NCI-H1092 (cell line): ENCODE measurements at places on chromosomes 2 and 18.

DNA sequence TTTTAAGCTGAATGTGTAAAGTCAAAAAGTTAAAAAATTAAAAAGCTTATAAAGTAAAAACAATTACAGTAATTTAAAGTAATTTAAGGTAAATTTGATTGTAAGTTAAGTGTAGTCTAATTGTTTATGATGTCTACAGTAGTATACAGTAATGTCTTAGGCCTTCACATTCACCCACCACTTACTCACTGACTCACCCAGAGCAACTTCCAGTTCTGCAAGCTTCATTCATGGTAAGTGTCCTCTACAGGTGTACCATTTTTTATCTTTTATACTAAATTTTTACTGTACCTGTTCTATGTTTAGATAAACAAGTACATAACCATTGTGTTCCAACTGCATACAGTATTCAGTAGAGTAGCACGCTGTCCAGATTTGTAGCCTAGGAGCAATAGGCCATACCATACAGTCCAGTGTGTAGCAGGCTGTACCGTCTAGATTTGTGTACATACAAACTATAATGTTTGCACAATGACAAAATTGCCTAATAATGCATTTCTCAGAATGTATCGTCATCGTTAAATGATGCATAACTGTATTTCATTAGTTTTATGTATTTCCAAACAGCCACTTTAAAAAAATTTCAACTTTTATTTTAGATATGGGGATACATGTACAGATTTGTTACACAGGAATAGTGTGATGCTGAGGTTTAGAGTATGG is 319.3 kb downstream of the DYSF start:
- DNase-seq, result no peak

- no peak for DNase-seq
These were observed 255.1 kb downstream of the EIPR1 start for GRCh38 chr2:3122525-3122924.

DNA sequence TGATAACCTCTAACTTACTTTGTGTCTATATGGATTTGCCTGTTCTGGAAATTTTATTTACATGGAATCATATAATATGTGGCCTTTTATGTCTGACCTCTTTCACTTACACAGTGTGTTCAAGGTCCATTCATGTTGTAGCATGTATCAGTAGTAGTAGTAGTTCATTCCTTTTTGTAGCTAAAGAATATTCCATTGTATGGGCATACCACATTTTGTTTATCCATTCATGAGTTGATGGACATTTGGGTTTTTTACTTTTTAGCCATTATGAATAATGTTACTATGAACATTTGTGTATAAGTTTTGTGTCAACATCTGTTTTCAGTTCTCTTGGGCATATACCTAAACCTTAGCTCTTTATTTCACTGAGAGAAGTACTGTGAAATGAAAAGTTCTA is 11.5 kb downstream of the BBS5 start:
- DNase-seq, result no peak

DNA sequence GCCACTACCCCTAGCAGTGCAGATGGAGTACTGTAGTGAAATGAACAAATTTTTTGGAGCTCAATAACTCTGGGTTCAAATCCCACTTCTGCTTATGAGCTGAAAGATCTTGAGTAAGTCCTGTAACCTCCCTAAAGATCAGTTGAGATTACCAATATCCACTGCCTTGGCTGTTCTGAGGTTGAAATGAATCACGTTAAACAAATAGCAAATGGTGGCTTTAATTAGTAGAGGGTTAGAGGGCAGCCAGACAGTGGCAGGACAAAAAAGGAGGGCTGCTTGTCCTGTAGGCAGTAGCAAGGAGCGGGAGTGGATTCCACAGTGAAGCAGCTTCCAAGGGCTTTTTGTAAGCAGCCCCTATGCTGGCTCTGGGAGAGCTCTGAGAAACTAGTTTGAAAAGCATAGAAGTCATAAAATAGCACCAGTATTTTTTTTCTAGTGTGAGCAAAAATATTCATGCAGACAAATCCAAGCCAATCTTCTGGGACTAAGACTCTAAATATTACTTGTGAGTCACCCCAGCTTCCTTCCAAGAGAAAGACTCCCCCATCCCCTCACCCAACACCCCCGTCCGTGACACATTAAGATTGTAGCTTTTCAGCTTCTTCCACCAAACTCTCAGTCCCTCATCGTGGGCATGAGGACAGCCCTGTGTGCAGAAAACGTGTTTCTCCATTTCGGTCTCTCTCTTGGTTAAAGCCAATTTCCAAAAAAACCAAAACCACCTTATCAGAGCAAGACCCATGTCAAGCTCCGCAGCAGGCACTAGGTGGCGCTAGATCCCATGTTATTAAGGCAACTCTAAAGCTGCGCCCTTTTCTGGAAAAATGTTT is 123.5 kb upstream of the LGALSL start:
- DNase-seq, result peak; percentile 71

DNA sequence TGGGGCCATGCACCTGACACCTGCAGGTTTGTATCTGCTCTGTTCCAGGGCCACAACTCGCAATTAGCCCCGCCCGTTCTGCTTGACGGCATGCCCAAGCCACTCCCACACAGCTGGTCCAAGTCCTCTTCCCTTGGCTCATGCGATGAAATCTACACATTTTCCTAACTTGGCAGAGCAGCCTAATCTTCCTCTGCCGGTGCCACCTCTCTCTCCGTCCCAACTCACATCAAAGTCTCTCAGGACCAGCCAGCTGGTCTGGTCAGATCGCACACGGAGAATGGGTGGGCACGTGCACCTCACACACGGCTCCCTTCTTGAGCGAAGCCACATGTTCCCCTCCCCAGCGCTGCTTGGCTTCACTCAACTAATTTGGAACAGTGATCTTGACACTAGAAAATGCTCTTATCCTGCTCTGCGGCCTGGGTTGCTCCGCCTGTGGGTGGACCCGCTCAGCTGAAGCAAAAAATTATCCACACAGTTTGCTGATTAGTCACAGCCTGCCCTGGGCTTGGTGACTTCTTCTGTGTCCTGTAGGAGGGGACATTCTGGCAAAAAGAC is 176.7 kb downstream of the NRP2 start:
- no peak for DNase-seq

DNA sequence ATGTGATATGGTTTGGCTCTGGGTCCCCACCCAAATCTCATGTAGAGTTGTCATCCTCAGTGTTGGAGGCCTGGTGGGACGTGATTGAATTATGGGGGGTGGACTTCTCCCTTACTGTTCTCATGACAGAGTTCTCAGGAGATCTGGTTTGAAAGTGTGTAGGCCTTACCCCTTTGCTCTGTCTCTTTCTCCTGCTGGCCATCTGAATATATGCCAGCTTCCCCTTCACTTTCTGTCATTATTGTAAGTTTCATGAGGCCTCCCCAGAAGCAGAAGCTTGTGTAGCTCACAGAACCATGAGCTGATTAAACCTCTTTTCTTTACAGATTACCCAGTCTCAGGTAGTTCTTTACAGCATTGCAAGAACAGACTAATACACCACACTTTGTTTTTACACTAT is 222.3 kb downstream of the DOK6 start:
- DNase-seq, result no peak

DNA sequence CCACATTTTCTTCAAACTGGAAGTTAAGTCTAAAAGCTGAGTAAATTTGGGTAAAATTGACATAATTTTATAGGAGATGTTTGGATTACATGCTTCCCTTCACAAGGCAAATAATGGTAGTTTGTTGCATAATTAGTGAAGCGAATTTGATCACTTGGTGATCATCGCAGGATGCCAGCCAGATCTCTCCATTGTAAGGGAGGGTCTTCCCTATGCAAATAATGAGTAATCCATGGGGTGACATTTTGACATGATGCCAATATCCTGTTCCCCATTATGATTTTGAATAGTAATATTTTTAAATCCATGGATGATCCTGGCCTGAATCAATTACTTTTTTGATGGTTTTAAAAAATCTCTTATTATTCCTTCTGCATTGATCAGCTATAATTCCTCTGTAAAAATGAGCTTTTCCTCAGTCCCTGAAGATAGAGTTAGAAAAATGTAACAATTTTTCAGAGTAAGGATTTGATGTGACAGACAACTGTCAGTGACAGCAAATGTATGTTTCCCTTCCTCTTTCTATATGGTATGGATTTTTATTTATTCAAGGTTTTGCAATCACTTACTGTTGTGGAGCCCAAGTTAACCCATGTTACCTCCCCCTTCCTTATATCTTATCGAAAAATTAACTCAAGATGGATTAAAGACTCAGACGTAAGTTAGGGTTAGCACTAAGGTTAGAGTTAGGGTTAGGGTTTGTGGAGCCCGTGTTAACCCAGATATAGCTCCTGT is 21.4 kb downstream of the CCL20 start:
- DNase-seq, result no peak

DNA sequence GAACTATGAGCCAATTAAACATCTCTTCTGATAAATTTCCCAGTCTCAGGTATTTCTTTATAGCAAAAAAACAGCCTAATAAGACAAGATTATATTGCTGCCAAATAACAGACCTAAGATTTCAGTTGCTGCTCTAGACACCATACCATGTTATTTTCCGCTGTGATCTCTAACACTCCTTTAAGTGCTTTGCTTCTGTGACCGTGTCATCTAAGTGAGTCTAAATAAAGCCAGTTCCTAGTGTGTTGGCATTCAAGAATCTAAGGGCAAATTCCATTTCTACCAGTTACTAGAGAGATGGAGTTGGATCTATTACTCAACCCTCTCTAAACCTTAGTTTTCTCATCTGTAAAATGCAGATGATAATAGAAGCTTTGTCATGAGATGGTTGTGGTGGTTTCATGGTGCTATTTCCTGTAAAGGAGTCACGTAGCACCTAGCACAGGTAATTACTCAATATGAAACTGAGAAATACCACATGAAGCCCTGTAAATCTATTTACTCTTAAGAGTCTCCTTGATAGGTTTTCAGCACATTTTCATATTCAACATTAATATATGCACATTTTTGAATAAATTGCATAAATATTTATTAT is 40.5 kb downstream of the SPHKAP start:
- no peak for DNase-seq

GRCh38 chr2:118850901-118851415 is 3.5 kb upstream of the EN1 start:
- DNase-seq, result no peak

DNA sequence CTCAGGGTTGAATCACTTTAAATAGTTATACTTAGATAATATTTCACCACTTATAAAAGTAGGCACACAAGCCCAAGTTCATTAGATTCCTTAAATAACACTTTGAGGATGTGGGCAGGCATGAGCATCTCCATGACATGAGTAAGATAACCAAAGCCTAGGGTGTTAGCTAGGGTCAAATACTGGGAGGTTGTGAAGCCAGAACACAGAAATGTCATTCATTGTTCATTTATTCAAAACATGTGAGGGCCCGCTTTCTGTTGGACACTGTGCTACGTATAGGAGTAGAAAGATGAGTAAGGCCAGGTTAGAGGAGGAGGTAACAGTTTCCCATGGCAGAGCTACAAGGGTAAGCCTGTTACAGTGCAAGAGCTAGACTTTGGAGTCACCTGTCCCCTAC is 93.5 kb upstream of the NEDD4L start:
- DNase-seq, result no peak

- DNase-seq, result no peak
These were observed 12.8 kb upstream of the TTN start for GRCh38 chr2:178819992-178820391.

DNA sequence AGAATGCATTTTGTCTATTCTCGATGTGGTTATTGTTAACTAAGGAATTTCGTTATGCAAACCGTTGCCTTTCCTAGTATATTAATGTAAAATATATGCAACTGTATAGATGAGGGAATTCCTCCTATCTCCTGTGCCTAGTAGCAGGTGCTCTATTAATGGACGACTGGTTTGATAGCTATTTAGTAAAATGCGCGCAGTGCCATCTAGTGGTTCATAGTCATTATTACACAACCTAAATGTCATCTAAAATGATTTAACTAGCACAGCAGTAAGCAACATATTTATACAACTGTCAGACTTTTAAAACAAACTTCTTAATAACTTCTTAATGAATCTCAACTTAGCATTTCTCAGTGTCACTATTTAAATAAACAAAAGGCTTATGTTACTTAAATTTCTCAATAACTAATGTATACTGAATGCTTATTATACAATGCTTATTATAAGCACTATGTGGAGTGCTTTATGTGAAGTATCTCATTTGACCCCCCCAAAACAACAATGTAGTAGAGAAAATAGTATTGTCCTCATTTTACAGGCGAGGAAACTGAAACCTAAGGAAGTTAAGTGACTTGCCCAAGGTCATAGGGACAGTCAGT is 77.9 kb downstream of the DTNA start:
- DNase-seq, result peak; percentile 83

GRCh38 chr2:37720533-37721200 is 49.2 kb upstream of the CDC42EP3 start:
- DNase-seq, result no peak

DNA sequence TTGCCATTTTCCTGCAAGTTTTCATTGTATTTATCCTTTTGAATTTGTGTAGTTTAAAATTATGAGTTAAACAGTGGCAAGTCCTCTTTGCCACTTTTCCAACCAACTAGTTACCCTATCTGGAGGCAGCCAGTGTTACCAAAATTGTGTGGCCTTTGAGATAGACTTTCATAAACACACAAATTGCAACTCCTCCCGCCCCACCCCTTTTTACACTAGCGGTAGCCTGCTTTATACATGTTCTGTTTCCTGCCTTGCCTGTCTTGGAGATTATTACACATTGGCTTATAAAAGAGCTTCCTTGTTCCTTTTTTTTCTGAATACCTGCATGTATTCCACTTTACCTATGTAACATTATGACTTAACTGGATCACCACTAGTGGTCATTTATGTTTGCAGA is 56.5 kb downstream of the RPIA start:
- no peak for DNase-seq

- DNase-seq, result no peak
These were observed 157.1 kb upstream of the SCN7A start for GRCh38 chr2:166651080-166651675.

- DNase-seq, result peak; percentile 23
These were observed 56.6 kb downstream of the EPG5 start for GRCh38 chr18:45910405-45911023.

- no peak for DNase-seq
These were observed 62.1 kb upstream of the REL start for GRCh38 chr2:60819155-60819862.

- DNase-seq, result no peak
These were observed 359 bp downstream of the FRZB start for GRCh38 chr2:182866095-182866460.

DNA sequence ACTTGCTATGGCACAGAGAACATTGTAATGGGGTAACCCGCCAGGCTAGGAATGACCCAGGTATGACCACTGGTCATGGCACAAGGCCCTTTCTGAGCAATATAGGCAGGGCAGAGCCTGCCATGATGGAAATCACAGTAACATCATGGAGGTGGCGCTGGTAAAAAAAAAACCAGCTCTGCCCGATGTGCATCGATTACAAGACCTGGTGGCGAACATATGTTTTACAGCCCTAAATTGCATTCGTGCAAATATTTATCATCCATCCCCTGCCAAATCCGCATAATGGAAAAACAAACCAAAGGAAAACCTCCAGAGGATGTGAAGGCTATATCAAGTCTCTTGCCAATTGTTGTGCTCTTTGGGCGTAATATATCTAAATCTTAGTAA is 60.6 kb downstream of the SEMA4F start:
- DNase-seq, result no peak

DNA sequence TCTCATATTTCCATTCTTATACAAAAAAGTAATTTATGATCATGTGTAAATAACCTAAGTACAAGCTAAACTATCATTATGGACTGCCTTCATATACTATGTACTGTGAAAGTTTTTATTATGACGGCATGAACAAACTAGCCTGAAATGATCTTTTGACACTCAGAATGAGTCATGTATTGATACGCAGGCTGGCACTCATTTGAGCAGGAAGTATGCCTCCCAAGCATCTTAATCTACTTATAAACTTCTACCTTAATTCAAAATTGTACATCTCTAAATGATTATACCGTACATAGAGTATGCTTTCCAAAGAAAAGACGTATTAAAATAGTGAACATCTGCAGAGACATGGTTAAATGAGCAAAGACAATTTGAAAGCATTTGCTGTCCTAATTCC is 207.1 kb upstream of the SPOPL start:
- DNase-seq, result no peak
